ENCODE measurements at places on chromosomes 2 and 18.

- no peak for DNase-seq
Measured at GRCh38 chr18:64273724-64274123, 124.8 kb upstream of the LINC00305 start.

DNA sequence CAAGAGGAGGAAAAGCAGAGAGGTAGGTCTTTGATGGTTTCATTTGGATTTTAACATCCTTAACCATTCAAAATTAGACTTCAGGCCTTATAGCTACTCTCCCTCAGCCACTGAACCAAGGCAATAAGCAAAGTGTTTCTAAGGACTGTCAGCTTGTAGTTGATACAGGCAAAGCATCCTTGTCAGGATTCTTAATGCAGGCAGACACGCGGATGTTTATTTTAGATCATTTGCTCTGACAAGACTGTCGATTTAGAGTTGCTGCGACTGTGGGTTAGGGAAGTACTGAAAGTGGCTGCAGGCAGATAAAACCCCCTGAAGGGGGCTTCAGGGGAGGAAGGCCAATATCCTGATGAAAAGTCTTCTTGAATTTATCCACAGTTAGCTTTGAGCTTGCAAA, 46.6 kb downstream of the CDH20 start:
- no peak for DNase-seq

DNA sequence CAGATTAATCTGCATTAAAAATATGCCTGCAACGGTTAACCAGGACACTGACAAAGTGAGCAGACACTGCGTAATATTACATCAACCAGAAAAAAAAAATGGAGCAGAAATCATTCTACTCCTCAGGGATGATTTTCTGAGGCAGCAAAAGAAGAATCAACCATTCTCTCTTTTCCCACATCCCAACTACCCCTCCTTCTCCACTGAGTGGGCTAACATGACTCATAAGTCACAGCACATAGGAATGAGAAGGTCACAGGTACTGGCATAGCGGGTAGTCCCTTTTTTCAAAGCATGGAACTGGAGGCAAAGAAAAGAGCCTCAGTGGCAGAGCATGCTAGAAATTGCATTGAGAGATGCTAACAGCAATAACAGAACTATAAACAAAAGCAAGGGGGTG, 54.3 kb upstream of the TSPYL6 start:
- DNase-seq, result no peak

GRCh38 chr18:63234432-63234831, 85.1 kb downstream of the BCL2 start:
- no peak for DNase-seq

GRCh38 chr2:237101118-237101979, 15.7 kb downstream of the COPS8 start:
- DNase-seq, result no peak

DNA sequence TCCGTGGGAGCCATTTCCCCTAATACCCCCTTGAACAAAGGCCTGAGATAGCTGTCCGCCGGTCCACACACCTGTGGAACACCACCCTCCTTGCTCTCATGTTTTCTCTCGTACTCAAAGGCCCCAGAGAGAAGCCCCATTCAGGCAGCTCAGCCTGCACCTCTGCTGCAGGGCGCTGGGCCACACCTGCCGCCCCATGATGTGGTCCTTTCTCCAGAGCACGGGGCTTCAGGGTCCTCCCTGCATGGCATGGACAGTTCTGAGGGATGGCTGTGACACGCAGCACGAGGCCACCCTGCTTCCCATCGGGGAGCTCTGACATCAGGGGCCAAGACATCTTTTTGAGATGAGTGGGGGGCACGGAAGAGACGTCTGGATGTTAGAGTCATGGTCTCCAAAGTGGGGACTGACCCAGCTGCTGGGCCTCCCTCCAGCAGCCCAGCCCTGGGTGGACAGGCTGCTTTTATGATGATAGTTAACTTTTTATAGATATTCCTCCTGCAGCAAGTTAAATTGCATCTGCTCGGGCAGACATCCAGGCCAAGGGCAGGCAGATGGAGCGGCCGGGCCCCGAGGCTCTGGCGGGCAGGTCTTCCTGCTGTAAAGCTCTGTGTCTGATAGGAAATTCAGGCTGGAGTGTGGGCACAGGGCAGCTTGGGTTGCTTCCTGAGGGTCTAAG, 56.7 kb downstream of the SDC1 start:
- no peak for DNase-seq

DNA sequence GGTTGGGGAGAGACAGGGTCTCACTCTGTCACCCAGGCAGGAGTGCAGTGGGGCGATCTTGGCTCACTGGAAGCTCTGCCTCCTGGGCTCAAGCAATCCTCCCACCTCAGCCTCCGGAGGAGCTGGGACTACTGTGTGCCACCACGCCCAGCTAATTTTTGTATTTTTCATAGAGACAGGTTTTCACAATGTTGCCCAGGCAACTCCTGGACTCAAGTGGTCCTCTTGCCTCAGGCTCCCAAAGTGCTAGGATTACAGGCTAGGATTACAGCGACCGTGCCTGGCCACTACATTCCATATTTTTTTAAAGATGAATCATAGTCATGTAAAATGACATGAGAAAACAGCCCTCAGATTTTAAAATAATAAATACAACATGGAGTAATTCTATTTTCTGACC, 32.3 kb downstream of the CWC22 start:
- DNase-seq, result no peak
